ENCODE measurements at places on chromosomes 6 and 20.

DNA sequence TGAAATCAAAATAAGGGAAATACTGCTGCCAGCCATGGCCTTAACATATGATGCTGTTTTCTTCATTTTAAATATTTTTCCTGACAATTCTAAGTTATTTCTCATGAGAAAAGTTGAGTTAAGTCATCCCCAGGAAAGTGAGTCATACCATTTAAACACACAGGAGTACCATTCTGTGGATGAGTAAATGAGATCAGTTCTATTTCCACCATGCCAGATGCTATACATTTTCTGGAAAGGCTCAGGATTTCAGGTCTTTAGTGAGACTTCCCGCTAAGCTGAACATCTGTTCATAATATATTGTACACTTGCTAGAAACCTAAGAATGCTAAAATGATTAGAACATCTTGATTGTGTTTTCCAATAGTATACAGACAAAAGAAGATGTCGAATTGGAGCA lies 256.2 kb upstream of the MANEA start:
- no peak for DNase-seq

DNA sequence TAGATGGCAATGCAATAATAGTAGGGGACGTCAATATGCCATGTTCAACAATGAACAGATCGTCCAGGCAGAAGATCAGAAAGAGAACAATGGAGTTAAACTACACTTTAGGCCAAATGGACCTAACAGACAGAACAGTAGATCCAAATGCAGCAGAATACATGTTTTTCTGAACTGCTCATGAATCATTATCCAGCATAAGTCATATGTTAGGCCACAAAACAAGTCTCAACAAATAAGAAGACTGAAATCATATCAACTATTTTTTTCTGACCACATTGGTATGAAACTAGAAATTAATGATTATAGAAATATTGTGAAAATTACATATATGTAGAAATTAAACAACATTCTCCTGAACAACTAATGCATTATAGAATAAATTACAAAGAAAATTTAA lies 10.2 kb upstream of the DEFB125 start:
- DNase-seq = no peak

GRCh38 chr6:36491378-36491965 lies 48.7 kb downstream of the KCTD20 start:
- DNase-seq = no peak

DNA sequence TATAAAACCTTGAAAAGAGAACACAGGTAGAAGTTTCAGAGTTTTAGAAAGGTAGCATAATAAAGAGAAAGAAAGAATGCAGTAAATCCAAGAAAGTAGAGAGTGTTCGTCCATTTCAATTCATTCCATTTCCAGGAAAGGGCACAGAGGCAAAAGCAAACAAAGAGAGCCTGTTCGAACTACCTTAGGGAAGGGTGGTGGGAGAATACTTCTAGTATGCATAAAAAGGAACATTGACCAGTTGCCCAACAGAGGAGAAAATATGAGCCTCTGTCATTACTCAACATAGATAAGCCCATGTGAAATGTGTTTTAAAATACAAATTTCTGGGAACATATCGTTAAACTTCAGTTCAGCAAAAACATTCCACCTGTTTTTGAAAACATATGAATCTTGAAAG lies 60.6 kb downstream of the CYP39A1 start:
- no peak for DNase-seq

DNA sequence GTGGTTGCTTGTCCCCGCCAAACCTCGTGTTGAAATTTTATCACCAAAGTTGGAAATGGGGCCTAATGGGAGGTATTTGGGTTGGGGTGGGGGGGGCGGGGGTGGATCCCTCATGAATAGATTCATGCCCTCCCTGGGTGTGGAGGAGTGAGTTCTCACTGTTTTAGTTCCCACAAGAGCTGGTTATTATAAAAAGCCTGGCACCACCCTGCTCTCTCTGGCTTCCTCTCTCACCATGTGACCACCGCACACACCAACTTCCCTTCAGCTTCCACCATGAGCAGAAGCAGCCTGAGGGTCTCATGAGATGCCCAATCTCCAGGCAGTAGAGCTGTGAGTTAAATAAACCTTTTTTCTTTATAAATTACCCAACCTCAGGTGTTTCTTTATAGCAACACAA lies 111.3 kb downstream of the PRDM1 start:
- no peak for DNase-seq

DNA sequence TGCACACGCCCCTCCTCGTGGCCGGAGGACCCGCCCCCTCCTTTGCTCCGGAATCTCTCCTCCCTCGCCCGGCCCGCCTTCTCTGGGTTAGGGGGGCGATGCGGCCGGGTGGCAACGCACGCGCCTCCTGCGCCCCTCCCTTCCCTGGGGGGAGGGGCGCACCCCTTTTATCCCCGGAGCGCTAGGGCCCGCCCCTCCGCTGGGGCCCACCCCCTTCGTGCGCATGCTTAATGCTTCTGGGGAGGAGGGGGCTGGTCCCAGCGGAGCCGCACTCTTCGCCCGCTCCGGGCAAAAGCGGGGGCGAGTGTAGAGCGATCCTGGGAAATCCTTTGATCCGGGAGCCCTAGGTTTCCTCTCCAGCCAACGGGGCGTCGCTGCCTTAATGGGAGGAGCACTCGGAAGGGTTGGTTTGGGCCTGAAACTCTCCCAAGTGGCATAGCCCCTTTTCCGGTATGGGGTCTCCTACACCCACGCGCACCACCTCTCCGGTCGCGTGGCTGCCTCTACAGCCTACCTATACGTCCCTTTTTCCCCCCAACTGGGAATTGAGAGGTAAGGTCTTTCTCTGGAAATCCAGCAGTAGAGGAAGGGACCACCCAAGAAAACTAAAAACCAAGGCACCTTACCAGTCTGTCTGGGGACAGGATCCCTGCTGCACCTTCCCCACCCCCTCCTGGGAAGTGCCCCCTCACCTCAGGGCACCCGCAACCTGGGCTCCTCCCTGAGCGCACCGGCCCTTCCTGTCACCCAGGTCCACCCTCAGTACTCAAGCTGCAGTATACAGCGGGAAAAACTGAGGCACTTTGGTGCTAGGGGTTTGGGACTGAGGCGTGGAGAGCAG lies 2.1 kb downstream of the SOX12 start:
- peak; percentile 45 for DNase-seq

DNA sequence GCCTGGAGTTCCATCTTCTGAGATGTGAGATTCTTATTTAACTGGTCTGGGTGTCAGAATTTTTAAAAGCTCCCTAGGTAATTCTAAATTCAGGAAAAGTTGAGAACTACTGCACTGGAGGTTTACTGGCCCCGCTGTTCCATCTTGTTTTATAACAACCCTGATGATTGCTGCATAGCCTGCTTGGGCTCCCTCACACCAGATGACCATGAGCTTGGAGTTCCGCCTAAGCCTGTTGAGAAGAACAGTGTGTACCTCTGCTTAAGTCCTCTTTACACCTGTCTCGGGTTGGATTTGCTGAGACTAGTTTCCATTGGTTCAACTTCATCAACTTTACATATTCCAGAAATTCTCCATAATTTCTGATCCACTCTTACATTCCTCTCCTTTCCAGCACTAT lies 77.9 kb downstream of the FKBP5 start:
- no peak for DNase-seq

DNA sequence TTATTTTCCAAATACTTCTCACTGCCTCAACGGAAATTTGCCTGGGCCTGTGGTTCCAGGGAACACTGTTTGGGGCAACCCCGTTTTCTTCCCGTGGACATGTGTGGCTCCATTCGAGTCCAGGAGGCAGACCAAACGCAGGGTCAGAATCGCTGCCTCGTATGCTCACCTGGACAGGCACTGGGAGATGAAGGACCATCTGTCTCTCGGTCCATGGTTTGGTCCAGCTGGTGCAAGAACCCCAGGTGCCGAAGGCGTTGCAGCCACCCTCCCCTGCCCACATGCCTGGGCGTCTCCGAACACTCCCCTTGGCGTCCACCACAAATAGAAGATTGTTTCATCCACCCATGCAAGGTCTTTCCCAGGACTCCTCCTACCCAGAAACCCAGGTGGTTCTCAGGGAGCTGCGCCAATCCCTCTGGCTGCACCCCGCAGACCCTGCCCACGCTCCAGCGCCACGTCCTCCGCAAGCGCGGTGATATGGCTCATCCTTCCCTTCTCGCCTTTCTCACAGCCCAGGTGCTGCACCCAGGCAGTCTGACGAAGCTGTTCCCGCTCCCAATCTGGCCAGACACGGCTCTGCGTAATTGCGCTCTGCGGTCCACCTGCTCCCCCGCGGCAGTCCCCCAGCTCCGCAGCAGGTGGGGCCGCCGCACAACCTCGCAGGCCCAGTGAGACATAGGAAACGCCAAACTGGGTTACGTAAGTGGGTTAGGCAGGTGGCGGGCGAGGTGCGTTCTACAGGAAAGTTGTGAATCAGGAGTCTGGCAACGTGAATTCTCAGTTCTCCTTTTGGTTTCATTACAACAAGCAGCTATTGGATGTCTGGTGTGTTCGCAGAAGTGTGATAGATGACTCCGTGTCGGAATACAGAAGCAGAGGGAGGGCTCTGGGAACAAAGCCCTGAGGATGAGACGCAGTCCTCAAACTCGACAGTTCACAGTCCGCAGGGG lies 146.2 kb upstream of the ECI2 start:
- no peak for DNase-seq

DNA sequence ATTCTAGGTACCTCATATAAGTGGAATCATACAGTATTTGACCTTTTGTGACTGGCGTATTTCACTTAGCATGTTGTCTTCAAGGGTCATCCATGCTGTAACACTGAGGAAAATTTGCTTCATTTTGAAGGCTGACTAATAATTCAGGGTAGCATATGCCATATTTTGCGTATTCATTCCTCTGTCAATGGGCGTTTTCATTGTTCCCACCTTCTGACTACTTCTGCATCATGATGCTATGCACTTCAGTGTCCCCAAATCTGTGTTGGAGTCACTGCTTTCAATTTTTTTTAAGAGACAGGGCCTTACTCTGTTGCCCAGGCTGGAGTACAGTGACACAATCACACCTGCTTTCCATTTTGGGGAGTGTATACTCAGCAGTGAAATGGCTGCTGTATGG lies 51.6 kb downstream of the SYNDIG1 start:
- no peak for DNase-seq

DNA sequence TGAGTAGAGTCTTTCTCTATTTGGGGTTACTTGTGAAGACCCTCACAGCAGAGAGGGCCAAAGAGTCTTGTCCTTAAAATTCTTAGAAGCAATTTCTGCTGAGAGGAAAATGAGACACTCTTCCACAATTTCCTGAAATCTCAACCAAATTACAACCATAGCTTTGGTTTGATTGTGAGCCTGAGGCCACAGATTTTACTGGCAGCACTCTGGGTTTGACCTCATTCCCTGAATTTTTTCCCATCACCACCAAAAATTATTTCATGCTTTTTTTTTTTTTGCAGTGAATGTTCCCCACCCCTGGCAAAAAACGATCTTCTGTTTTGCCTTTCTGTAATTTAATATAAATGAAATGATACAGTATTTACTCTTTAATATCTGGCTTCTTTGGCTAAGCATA lies 125.5 kb downstream of the THEMIS start:
- DNase-seq = no peak

- DNase-seq = no peak
These were observed 46.7 kb upstream of the SUPT3H start for GRCh38 chr6:45424451-45424861.

- no peak for DNase-seq
These were observed 1.0 kb upstream of the HFE start for GRCh38 chr6:26086211-26086610.

DNA sequence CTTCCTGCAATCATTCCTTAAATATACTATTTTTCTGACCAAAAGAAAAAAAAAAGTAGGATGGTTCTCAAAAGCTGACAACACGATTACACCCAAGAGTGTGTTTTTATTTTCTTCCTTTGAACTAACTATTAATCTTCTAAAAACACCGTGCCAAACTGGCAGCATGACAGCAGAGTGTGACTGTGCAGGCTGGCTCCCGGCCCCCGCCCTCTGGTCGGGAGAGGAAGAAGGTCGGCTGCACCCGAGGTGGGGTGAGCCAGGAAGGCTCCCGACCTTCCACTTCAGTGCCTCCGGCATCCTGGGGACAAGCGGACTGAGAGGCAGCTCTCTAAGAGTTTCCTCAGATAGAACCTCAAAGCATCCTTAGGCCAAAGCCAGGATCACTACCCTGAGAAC lies 29.2 kb downstream of the SLC22A23 start:
- DNase-seq = no peak

DNA sequence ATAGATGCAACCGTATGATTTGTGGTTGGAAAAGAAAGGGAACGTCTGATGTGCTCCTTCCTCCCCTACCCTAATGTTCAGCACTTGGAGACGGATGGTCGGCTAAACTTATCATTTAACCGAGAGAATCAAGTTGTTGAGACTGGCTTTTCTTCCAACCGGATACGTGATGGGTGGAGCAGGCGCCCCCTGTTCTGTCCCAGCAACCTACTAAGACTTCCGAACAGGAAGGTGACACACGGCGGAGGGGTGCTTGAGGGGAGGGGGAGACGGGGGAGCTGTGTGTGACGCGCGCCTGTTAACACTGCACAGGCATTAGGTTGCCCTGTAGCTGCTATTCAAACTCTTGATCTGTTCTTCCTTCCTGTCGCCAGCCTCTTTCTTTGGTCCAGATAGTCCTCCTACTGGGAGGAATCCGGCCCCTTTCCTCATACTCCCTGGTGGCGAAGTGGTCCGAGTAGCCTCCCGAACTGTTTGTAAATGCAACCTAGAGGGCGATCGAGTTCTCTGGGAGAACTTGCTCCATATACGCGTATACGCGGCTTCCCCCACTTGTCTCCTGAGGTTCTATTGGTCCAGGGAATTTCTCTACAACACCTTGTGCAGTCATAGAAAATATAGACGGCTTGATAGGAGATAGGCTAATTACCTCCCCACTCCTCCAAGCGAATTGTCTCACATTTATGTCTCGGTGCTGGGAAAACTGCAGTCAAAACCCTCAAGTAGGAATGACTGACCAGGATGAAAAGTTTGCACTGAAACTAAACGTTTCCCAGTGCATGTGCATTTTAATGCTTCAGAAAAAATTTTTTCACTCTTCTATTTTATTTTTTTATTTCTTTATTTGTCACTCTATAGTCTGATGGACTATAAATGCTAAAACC lies 126.0 kb upstream of the SLC2A12 start:
- peak; percentile 56 for DNase-seq

DNA sequence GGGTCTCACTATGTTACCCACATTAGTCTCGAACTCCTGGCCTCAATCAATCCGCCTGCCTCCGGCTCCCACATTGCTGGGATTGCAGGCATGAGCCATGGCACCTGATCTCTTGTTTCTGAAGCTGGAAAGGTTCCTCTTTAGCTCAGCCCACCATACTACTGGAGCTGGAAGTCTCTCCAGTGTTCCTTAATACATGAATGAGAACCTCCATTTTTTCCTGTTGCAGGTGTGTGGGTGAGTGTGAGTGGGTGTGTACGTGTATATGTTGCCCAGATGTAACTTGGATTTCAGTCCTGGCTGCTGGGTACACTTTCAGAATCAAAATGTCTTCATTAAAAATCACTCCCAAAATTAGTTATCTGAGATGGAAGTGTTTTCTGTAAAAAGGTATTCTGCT lies 11.1 kb downstream of the PNPLA1 start:
- no peak for DNase-seq

DNA sequence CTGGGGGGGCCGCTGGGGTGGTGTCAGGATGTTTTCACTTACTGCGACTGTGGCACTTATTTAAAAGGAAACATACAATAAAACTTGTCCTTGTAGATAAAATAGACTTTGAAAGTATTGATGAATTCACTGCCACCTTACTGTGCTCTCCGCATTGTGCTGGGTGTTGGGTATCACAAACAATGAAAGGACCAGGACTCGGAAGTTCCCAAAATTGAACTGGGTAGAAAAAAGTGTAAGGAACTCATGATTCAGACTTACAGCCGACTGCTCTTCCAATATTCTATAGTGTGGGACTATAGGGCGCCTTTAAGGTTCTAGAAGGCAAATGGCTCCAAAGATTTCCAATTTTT lies 32.1 kb upstream of the ID4 start:
- no peak for DNase-seq
